ENCODE measurements at places on chromosomes 5 and 9.

DNA sequence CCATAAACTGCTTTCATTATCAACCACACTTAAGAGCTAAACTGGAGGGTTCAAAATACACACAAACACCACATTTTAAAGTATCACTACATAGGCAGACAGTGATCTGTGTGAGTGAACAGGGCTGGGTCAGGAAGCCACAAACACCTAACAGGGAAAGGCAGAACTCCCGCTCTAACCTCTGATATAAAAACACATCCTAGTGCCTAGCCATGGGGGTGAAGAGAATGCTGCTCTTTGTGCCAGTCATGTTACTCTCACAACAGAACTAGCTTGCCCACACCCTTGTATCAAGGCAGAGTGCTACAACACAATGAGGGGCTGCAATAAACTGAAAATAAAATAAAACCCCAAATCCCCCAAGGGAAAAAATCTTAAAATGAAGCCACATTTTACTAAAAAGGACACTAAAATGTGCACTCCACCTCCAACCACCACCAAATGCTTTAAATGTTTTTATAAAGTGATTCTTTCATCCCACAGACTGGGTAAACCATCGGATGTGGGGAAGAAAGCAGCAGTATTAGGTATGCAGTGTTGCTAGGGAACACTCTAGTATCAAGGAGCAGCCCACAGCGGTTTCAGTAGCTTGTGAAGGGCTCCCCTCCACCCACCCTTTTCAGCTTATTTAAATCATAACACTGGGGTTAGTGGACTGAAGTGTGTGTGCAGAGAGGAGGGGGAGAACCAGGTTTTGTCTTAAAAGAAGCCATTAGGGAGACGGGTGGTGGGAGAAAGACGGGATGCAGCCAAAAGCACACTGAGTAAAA lies 64.5 kb downstream of the TMEM161B start:
- no peak for DNase-seq

- no peak for DNase-seq
Observed at GRCh38 chr9:87551772-87552217, 54.1 kb downstream of the DAPK1 start.

GRCh38 chr5:32843531-32843895 lies 132.4 kb downstream of the NPR3 start:
- no peak for DNase-seq

DNA sequence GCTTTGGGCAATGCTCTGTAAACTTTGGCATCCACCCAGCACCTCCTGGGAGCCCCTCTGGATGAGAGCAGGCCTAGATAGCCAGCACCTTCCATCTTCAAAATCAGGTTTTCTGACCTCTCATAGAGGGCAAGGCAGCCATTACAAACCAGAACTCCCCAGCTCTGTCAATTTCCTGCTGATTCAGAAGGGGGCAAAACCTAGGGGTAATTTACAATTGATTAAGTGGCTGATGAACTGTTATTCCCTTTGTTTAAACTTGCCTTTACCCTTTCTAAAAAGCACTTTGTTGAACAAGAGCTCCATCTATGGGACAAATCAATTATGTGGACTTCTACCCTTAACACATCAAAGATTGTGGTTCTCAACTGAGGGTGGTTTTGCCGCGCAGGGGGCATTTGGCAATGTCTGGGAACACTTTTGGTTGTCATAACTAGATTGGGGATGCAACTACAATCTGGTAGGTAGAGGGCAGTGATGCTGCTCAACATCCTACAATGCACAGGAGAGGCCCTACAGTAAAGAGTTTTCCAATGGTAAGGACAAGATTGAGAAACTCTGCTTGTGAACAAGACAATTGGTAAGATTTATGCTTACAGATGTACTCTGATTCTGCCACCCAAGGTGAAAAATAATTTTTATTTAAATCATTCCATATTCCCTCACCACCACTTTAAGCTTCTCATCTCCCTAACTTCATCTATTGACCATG lies 184.1 kb downstream of the MARCHF11 start:
- no peak for DNase-seq

GRCh38 chr5:3303777-3304176 lies 291.9 kb upstream of the IRX1 start:
- DNase-seq: no peak

All from stimulated activated CD8-positive, alpha-beta memory T cell treated with anti-CD3 and anti-CD28 coated beads, Interleukin-7, amount 100 ng/mL, for 48 hours (primary cell).